A375 (cell line): ENCODE measurements at places on chromosomes 6 and 20. TPM values are rescaled to one million over a fixed set of nuclear protein-coding genes. Genes with fewer than 3 reads are reported as not detected.

The ACSS1 gene
- total RNA-seq = 2.9 and 3.3 TPM in 2 replicates

The TASP1 gene
- 9.2 and 16.7 TPM in 2 replicates for total RNA-seq

The HLA-A gene
- 267 and 308 TPM in 2 replicates for total RNA-seq

The CLDN20 gene
- total RNA-seq = 0.11 TPM in 1 of 2 replicates, not detected in the other

The TMEM151B gene
- total RNA-seq = 0.03 TPM in 1 of 2 replicates, not detected in the other

The MTFR2 gene
- total RNA-seq = 2.5 and 5.1 TPM in 2 replicates

The SIRPB1 gene
- total RNA-seq = 3.7 and 4.5 TPM in 2 replicates

The NHLRC1 gene
- total RNA-seq = 0.30 and 0.40 TPM in 2 replicates

The PTCHD4 gene
- total RNA-seq = 1.5 and 1.8 TPM in 2 replicates

The TAGAP gene
- total RNA-seq = 0.08 TPM in 1 of 2 replicates, not detected in the other

The LTB gene
- total RNA-seq = not detected in 2 replicates

The TMC2 gene
- not detected in 2 replicates for total RNA-seq

The BEND6 gene
- total RNA-seq = 1.7 and 4.0 TPM in 2 replicates

The SPATA25 gene
- 2.6 and 3.1 TPM in 2 replicates for total RNA-seq

The UCKL1 gene
- 36.6 and 41.2 TPM in 2 replicates for total RNA-seq

The BPIFB4 gene
- not detected in 2 replicates for total RNA-seq

The AGER gene
- total RNA-seq = 0.64 and 2.6 TPM in 2 replicates

The TNNC2 gene
- 1.7 TPM in 1 of 2 replicates, not detected in the other for total RNA-seq

The ZBTB46 gene
- total RNA-seq = 1.4 and 1.9 TPM in 2 replicates

The ELOVL4 gene
- 5.1 and 5.2 TPM in 2 replicates for total RNA-seq

The GNRH2 gene
- total RNA-seq = 0.74 and 0.94 TPM in 2 replicates

The EGFL8 gene
- total RNA-seq = 5.5 and 12.9 TPM in 2 replicates

The PRND gene
- not detected in 2 replicates for total RNA-seq

The ESF1 gene
- total RNA-seq = 23.5 and 25.2 TPM in 2 replicates

The SLC35A1 gene
- total RNA-seq = 7.2 and 7.4 TPM in 2 replicates

The TM9SF4 gene
- total RNA-seq = 21.5 and 22.5 TPM in 2 replicates

The PRSS16 gene
- total RNA-seq = 0.16 and 3.5 TPM in 2 replicates

The SLC35F1 gene
- total RNA-seq = 2.9 and 3.9 TPM in 2 replicates

The CST9 gene
- total RNA-seq = not detected in 2 replicates

The FOXC1 gene
- total RNA-seq = 9.3 and 10.4 TPM in 2 replicates
